Activated CD4-positive, alpha-beta T cell treated with anti-CD3 and anti-CD28 coated beads, Interleukin-2, amount 50 U/mL, for 24 hours (primary cell): ENCODE measurements at places on chromosomes 2 and 18.

DNA sequence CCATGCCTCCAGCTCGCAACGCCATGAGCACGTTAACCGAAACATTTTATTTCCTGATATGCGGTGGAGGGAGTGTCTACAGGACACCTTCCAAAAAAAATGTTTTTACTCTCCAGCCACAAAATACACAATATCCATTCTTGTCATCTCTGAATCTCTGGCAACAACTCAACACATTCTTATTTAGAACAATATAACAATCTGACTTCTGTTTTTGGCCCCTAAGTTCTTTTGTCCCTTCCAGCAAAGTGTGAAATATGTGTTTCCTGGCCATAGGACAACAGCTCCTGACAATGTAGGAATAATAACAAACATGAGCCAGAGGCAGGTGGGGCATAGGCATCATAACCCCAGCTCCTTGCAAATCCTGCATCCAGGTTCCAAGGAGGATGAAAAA lies 163.0 kb downstream of the DDX1 start:
- DNase-seq = no peak

DNA sequence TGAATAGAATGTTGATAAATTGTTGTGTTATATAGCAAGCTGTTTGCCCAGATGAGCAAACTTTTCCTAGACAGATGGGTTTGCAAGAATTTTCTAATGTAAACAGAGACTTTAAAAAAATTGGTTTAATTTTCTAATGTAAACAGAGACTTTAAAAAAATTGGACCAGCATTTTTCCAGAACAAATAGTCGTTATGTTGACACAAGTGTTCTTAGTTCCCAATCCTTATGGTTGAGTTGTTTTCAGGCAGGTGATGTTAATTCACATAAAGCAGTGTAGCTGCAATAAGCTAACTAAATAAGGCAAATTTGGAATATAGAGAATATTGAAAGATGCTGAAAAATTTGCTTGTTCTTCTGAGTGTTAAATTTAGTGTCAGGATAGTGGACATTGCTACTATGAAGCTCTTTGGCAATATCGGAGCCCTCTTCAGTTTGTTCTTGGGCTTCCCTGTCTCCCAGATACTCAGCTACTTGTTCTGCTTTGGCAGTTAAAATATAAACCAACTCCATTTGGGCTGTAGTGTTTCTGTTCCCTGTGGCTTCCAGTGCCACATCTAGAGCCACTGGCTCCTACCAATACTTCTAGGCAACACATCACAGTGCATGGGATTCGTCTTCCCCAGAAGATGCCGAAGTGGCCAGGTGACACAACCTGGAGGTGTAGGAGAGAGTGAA lies 105.7 kb downstream of the DYNAP start:
- DNase-seq = no peak

DNA sequence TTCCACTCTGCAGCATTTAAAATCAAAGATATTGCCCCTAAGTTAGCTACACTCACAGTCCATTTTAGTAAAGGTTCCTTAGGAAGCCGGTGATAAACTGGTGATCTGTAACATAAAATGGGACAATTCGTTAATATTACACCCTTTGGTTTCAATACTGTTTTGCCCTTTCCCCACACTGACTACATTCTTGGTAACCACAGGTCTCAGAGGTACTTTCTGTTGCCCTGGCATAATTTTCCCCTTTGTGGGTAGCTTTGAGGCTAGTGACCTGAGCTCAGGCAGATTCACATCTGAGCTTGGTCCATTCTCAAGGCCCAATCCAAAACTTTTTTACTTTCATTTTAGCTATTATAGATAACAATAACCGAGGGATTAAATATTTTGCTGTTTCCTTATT lies 32.9 kb upstream of the CSRNP3 start:
- DNase-seq = no peak

DNA sequence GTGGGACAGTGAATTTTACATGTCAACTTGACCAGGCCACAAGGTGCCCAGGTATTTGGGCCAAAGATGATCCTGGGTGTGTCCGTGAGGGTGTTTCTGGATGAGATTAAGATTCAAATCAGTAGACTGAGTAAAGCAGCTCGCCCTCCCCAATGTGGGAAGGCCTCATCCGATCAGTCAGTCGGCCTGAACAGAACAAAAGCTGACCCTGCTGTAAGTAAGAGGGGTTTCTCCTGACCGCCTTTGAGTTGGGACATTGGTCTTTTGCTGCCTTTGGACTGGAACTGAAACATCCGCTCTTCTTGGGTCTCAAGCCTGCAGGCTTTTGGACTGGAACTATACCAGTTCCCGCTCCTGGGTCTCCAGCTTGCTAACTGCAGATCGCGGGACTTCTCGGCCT lies 233.3 kb downstream of the KLHL29 start:
- no peak for DNase-seq

- no peak for DNase-seq
Measured at GRCh38 chr2:178707476-178707875, 99.7 kb downstream of the TTN start.

- no peak for DNase-seq
Measured at GRCh38 chr2:71725836-71726235, 272.5 kb downstream of the DYSF start.

DNA sequence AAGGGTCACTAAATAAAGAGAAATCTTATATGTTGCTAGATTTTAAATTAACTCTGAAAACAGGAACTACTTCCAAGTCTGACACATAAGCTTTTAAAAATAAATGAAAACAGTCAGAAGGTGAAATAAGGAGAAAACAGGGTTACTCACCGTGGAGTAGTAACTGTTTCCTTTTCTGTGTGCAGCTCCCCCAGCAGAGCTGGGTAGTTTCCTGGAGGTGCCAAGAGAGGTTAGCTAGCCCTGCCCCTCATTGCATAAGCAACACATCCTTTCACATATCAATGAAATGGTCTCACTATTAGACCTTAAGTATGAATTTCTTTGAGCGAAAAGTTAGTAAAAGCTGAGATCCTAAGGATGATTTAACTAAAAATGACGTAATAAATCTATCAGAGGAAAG lies 54.0 kb upstream of the GPR75 start:
- no peak for DNase-seq
